ENCODE measurements at places on chromosomes 2 and 18.

DNA sequence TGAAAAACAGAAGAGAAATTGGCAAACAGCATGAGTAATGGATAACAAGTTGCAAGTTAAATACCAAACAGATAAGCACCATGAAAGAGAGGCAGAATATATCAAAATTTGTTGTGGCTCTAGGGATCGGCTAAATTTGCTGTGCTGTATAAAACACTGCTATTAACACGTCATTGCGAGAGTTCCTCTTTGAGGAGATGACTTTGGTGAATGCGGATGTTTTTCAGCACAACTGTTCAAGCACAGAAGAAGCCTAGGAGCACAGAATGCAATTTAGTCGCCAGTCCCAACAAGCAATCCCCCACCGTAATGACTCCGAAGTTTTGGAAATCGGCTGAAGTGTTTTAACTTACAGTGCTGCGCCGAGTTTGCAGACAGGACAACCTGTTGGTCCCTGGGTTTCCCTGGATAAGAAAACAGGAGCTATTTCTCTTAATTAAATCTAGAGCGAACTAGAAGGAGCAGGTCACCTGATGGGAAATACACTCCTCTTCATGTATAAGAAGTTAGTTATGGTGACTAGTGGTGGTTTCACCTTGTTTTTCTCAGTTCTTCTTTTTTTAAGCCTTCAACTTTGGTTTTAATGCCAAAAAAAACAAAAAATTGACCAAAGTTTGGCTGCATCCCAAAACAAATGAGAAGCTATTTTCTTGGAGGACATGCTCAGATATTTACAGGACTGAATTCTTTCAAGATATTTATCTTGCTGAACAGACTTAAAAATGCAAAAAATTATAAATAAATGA lies 454.1 kb upstream of the SALL3 start:
- DNase-seq: no peak

DNA sequence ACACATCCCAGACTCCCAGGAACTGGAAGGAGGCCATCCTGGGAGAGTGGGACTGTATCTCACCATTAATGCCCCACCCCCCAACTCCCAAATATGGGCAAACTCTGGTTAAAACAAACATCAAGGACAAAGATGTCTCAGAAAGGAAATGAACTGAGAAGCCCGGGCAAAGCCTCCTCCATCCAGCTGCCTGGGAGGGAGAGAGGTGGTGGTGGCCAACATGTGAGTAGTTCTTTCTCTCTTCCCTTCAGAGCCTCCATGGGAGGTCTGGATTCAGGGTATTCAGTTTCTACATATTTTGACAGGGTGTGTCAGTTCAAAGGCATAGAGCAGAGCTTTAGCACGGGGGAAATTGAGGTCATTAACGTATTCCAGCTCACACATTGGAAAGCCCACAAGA lies 57.5 kb downstream of the CXCR4 start:
- DNase-seq: no peak

GRCh38 chr2:60634438-60634837 lies 81.0 kb upstream of the BCL11A start:
- no peak for DNase-seq

GRCh38 chr2:238030422-238031155 lies 30.2 kb upstream of the SCLY start:
- no peak for DNase-seq

GRCh38 chr2:85828725-85829124 lies 60.1 kb downstream of the ST3GAL5 start:
- no peak for DNase-seq

- no peak for DNase-seq
These were observed 108.6 kb upstream of the NYAP2 start for GRCh38 chr2:225290757-225291400.

DNA sequence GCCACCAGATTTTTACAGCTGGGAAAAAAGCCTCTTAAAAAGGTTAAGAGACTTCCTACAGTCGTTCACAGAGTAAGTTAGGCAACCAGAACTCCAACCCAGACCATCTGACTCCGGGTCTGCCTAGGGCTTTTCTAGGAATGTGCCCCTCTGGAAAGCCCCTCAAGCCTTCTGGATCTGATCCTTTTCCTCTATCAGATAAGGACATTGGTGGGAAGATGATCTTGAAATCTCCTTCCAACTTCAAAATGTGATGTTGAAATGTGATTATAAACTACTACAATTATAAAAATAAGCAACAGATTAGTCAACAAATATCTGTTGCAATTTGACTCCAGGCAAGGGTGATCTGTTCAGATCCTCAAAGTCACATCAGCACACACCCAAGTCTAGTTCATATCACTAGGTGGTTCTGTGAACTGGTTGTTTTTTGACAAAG lies 270.4 kb downstream of the ARHGAP15 start:
- no peak for DNase-seq

- DNase-seq: no peak
These were observed 66.5 kb downstream of the SLC40A1 start for GRCh38 chr2:189514104-189514503.

- no peak for DNase-seq
These were observed 164.3 kb downstream of the RPIA start for GRCh38 chr2:88855620-88856408.

GRCh38 chr18:34857320-34857719 lies 147.2 kb downstream of the DTNA start:
- no peak for DNase-seq

DNA sequence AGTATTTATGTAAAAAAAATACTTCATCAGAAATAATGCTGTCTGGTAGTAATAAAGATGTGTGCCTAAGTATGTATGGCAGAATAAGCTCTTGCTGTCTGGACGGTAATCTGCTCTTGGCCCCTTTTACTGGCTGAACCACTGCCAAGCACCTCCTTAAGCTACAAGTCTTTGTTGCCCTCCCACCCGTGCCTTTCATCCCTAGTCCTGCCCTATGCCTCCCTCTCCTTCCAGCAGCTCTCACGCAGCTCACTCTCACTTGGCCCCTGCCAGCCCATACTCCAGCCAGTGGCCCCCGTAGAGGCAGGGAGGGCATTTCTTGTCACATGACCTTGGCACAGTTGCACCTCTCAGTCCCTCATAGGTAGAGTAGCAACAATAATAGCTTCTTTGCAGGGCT lies 54.5 kb upstream of the NPAS2 start:
- DNase-seq: no peak

- DNase-seq: no peak
These were observed 86.8 kb upstream of the PXDN start for GRCh38 chr2:1830936-1831619.

- no peak for DNase-seq
These were observed 166.2 kb downstream of the PHLPP1 start for GRCh38 chr18:62881509-62882016.

- DNase-seq: no peak
These were observed 73.9 kb upstream of the HPCAL1 start for GRCh38 chr2:10228611-10229365.

- DNase-seq: no peak
These were observed 19.0 kb upstream of the MYO1B start for GRCh38 chr2:191226196-191226595.

DNA sequence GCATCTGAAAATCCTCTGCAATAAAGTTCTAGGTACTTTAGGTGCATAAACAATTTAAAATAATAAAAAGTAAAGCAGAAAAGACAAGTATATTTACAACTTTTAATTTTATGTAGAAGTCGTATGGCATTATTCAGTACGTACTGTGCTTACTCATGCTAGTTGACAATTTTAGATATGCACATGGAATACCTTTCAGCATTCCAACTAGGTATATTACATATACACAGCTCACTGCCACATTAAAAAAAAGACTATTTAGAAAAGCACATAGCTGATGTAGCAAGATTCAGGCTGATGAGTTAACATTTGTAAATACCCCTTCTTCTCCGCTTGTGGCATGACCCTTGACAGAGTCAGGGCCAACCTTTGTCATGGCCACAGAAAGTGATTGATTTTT lies 171.2 kb downstream of the FBXO15 start:
- no peak for DNase-seq

DNA sequence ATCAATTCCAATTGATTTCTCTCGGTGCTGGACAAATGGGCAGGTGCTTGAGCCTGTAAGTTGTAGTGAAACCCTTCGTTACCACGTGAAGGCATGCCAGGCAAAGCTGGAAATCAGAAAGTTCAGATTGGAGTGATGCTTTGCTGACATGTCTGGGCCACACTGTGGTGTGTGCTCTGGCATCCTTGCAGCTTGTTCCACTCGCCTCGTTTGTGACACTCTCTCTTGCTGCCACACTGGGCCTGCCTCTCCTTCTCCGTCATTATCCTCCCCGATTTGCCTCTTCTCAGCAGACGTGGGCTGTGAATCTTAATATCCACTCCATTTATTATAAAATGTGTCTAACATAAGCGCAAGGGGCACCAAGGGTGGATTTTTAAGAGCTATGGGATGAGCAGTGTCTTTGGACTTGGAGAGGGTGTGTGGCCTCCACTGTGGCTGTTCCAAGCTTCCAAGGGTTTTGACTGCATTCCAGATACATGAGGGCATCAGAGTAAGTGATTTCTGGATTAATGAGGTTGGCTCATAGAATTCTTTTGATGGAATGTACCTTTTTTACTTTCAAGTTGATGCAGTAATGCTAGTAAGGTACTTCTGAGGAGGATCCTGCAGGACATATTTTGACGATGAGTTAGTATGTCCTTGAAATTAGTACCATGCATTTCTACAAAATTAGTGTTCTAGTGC lies 238.8 kb downstream of the TPGS2 start:
- DNase-seq: no peak

GRCh38 chr2:200095436-200095835 lies 140.1 kb downstream of the MAIP1 start:
- DNase-seq: no peak

GRCh38 chr2:234203135-234203984 lies 152.9 kb downstream of the SPP2 start:
- no peak for DNase-seq

GRCh38 chr2:186575302-186575701 lies 14.6 kb upstream of the ITGAV start:
- no peak for DNase-seq

DNA sequence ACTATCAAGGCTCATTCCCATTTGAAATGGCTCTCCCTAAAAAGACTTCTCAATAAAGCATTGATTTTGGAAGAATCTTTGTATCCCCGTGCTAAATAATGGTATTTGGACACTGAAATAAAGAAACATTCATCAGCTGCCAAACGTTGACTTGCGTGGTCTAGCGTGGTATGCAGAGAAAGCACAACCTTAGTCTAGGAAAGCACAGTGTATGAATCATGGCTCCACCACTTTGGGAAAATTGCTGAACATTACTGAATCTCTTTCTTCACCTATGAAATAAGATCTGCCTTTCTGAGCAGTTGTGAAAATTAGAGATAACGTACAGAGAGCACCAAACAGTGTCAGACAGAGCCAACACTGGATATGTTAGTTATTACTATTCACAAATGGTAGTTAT lies 353.9 kb downstream of the SS18 start:
- DNase-seq: no peak

- DNase-seq: no peak
These were observed 24.5 kb upstream of the XPO1 start for GRCh38 chr2:61562615-61563014.

DNA sequence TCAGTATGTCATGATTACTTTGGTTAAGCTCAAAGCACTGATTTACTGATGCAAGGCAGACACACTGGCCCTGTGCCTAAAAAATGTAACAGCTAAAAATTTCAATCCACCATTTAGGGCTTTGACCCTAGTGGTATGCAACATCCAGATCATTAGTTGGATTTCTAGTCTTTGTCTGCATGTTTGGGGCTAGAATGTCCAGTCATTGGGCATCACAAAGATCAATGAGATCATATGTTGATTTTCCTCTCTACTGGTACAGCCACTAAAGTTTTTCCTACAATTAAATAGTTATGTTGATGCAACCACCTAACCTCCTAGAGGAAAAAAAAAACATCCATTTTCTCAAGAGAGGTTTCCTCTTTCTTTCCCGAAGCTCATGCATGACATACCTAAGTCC lies 53.4 kb upstream of the REV1 start:
- DNase-seq: no peak

- DNase-seq: no peak
These were observed 96.1 kb downstream of the LTBP1 start for GRCh38 chr2:33042819-33043218.

DNA sequence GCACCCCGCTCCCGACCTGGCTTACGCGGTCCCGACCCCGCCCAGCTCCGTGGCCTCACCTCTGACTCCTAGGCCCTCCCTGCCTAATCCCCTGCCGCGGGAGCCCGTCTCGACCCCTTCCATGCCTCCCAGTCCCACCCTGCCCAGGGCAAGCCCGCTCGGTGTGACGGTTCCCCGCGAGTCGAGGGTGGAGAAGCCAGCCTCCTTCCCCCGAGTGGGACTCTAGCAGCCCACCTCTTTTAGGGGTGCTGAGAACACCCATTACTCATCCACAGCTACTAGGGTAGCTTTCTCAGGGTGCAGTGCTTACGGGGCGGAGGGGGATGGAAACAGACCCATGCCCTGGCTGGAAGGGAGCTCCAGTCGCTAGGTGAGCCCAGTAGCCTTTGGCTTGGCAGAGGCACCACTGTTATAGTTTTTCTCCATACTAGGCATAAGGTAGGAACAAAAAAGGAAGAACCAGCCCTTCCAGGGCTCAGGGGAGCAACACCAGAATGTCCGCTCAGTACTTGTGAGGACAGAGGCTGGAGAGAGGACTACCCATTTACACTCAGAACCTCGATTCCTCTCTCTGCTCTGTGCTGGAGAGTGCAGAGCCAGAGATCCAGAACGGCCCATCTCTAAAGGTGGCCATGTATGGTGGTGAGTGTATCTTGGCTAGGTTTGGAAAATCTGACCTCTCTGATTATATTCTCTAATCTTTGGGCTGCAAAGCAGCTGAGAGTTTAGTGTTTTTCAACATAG lies 606 bp downstream of the AGBL5 start:
- DNase-seq: no peak

GRCh38 chr2:124967325-124967724 lies 942.2 kb downstream of the CNTNAP5 start:
- no peak for DNase-seq

GRCh38 chr2:152782171-152782570 lies 63.8 kb downstream of the ARL6IP6 start:
- no peak for DNase-seq

Data from NCI-H2171 (cell line).